Stimulated activated CD4-positive, alpha-beta T cell treated with anti-CD3 and anti-CD28 coated beads, Interleukin-12 subunit alpha, Interleukin-12 subunit beta, amount 100 ng/mL, for 48 hours (primary cell): ENCODE measurements at places on chromosomes 12 and 14.

DNA sequence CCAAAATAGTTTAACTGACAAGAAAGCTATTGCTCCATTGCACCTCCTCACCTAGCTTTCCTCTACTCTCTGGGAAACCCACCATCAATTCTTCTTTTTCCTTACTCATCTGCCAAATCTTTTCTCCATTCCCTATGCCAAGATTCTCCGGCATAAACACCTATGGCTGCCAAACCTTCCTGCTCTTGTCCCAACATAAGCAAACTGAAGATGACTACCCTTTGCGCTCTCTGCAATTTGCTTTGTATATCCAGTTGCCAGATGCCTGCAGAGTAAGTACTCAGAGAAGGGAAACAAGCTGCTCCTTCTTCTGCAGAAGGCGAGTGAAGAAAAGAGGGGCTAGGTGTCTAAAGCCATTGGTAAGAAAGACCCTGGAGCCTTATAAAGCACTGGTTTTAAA is 11.5 kb downstream of the PTGER2 start:
- DNase-seq = no peak

DNA sequence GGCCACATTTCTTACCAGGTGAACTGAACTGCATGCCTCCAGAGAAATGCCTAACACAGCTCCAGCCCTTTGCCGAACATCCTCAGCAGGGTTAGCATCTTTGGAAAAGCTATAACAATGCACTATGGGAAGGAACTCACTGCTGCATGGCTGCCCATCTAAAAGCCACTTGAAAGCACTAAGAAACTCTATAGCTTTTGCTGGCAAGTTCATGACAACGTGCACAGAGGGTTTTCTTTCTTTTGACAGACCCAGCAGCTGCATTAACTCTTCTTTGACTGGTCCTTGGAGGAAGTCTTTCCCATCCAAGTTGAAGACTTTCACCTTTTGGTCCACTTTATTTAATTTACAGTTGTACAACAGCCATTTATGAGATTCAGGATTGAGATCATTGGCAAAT is 5.3 kb downstream of the TRMT5 start:
- DNase-seq = no peak

DNA sequence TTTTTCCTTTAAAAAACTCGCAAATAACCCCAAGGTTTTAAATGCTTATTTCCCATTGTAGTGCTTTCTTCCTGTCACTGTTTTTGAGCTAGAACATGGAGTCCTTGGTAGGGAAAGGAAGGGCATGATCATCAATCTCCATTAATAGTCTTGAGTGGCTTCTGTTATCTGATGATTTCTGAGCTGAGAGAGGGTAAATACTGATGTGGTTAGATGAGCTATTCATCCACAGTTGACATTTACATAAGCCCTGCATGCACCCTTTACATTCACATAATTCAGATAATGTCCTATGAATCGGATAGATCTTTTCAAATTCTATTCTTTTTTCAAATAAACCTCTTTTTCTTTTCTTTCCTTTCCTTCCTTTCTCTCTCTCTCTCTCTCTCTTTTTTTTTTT is 81.4 kb downstream of the NTN4 start:
- no peak for DNase-seq

GRCh38 chr12:21598651-21599050 is 6.0 kb downstream of the GYS2 start:
- no peak for DNase-seq

DNA sequence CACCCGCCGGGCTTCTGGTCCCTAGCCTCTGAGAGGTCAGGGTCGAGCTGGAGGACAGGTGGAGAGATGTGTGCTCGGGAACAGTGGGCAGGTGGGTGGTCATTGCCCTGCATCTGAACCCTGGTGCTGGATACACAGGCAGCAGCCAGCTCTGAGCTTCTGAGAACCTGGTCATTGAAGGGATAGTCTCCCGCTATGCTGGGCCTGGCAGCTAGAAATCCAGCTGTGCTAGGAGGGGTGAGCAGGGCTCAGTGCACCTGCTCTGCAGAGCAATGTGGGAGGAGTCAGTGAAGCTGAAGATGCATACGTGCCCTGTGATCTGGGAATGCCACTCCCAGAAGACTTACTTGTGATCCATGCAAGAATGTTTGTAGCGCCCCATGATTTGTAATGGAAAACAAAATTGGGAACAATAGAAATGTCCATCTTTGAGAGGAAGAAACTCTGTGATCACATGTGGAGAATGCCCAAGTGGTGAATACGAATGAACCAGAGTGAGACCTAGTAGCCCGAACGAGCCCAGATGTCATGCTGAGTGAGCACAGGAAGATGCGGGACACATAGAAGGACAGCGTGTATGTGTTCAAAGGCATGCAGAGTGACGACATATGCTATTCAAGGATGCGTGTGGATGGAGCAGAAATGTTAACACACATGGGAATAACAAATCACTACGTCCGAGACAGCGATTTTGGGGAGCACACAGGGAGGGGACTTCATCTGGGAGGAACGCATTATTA is 63.4 kb downstream of the AACS start:
- no peak for DNase-seq

DNA sequence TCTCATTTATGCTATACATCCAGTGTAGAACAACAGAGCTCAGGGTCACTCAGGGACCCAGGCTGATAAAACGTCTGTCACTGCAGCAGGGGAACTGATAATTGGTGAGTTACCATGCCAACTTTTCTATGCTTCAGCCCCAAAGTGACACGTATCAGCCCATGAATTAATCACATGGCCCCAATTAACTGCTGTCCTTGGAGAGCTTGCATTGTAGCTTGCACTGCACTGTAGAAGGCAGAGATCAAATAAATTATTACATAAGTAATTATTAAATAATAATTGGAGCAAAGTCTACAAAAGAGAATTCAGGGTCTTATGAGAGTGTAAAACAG is 144.6 kb downstream of the SUDS3 start:
- DNase-seq = no peak

GRCh38 chr12:57708296-57708695 is 14.4 kb downstream of the OS9 start:
- DNase-seq = no peak

- no peak for DNase-seq
Observed at GRCh38 chr12:68998041-68998440, 65.1 kb upstream of the CPM start.

DNA sequence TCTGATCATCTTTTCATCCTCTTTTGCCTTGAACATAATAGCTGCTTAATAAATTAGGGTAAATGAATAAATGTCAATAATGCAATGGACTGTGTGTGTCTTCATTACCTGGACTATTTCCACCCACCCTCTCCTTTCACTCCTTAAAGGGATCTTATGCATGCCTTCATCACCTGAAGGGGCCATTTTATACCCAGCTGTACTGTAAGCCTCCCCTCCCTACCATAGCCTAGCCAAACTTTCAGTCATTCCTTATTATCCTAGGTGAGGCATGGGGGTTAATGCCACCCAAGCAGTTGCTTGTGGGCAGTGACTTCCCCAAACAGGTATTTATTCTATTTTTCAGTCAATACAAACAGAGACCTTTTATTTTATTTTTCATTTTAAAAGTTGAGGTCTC is 127.8 kb upstream of the PARP11 start:
- no peak for DNase-seq

DNA sequence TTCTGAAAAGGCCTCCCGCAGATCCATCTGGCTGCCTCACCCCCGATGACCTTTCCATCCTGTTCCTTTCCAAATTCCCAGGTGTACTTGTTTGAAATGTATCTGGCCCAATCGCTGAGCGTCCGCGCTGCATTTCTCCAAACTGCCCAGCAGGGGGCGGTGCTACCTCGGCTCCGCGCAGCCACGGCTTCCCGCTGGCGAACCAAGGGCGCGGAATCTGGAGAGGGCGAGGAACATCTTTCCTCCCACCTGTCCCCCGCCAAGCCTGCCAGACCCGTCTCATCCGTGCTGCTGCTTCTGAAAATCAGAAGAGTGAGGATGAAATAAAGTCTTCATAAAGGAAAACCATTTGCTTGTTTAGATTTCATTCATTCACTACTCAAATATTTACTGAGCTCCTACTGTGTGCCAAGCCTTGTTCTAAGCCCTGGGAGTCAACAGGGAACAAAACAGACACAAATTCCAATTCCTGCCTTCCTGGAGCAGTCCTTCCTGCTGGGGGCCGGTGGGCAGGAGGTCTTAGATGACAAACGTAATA is 16.8 kb upstream of the MYL2 start:
- DNase-seq = peak; percentile 25

DNA sequence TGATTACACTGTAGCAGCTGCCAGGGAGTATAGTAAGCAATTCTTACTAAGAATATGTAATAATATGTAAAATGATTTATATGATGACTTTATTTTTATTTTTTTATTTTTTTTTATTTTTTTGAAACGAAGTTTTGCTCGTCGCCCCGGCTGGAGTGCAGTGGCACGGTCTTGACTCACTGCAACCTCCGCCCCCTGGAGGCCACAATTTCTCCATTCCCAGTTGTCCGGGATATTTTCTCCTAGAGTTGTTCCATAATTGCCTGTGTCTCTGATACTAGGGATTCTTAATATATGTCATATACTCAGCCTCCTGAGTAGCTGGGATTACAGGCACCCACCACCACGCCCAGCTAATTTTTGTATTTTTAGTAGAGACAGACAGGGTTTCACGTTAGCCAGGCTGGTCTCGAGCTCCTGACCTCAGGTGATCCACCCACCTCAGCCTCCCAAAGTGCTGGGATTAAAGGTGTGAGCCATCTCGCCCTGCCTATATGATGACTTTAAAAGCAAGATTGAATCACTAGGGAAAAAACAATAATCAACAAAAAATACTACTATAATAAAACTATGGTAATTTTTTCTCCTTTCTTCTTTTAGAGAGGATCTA is 12.2 kb upstream of the ITPR2 start:
- no peak for DNase-seq

GRCh38 chr14:105469456-105470349 is 4.9 kb upstream of the CRIP2 start:
- no peak for DNase-seq

DNA sequence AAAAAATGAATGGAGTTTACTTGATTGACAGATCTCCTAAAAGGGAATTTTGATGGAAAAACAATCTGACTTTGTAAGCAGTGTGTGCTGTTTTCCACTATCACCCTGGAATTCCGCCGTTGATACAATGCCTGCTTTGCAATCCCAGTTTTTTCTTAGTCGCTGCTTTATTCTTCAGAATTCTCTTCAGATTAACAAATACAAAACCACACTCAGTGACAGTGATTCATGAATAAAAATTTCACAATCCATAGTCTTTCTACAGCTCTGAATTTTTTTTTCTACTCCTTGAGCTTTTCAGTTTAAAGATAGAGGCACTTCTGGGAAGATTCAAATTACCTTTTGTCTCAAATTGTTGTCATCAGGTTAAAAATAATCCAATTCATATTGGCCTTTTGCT is 44.6 kb upstream of the KITLG start:
- DNase-seq = no peak

GRCh38 chr12:56150563-56150962 is 1.8 kb upstream of the MYL6B start:
- DNase-seq = no peak

- no peak for DNase-seq
Observed at GRCh38 chr12:11739980-11740577, 90.6 kb downstream of the ETV6 start.

- DNase-seq = no peak
Observed at GRCh38 chr12:32066206-32066605, 40.4 kb upstream of the BICD1 start.

DNA sequence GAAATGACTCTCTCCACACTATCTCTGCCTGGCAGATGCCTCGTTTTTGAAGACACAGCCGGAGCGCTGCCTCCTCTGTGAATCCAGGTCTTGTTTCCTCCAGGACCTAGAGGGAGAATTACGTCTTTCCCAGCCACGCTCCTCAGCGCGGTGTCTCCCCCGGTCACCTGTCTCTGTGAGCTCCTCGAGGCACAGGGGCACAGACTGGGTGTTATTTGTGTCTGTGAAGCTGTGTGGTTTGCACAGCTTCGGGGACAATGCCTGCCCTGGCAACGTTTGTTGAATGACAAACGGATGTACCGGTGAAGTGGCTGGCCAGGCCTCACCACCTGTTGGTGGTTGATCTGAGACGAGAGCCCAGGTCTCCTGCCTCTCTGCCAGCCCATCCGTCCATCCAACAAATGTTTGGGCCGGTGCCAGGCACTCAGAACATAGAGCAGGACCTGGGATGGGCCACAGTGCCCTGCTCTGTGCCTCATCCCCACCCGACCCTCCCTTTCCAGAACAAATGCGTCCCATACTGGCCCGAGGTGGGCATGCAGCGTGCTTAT is 6.1 kb downstream of the PTPN6 start:
- no peak for DNase-seq

- DNase-seq = no peak
Observed at GRCh38 chr14:102606296-102606695, 13.8 kb downstream of the RCOR1 start.

DNA sequence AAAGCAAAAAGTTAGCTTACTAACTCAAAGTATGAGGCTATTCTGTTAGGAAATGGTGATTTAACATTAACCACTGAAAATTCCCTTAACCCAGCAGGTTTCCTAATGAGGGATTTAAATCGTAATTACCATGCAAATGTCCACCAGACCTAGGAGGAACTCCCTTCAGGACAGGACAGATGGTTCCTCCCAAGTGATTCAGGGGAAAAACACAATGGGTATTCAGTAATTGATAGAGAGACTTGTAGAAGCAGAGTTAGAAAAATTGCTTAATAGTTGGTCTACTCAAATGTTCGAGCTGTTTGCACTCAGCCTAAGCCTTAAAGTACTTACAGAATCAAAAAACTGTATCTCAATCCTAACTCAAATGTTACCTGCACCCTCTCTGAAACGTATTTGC is 21.6 kb downstream of the RERGL start:
- DNase-seq = no peak

GRCh38 chr12:107352347-107353081 is 259.2 kb upstream of the CRY1 start:
- DNase-seq = no peak

DNA sequence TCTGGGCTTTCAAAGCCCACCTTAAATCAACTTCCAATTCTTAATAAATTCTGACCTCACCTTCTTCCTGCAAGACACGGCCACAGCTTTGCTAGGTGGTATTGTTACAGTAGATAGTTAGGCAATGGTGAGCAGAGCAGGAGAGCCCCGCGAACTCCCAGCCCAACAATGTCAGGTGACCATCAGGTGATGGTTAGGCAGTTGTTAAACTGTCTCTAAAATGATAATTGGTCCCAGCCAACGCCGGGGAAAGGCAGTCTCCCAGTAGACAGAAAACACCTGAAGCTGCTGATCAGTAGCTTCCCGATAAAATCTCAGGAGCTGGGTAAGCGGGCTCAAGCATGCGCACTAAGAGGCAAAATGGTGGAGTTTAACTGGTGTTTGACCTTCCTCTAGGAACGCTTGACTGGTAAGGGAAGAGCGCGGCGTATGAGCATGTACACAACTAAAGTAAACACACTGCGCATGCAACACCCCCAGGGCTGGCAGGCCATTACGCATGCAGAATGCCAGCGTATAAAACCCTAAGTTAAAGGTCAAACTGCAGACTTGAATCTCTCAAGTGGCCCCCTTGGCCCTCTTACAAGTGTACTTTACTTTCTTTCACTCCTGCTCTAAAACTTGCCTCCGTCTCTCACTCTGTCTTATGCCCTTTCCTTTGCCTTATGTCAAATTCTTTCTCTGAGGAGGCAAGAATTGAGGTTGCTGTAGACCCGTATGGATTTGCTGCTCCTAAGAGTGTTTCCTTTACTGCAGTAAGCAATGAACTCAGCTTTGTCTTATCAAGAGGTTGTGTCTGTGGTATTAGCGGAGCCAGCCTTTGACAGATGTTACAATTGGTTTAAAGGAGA is 113.5 kb downstream of the C12orf75 start:
- no peak for DNase-seq
